ENCODE measurements at places on chromosomes 11 and 22.

GRCh38 chr11:116553482-116553881 is 219.3 kb downstream of the BUD13 start:
- H3K4me3 ChIP-seq, result no peak overlapping the region
- no peaks in the 10 kb centered on the region for H3K27me3 ChIP-seq
- H3K27ac ChIP-seq, result no peak overlapping the region
- no peak for DNase-seq
- H3K36me3 ChIP-seq, result no peaks in the 10 kb centered on the region
- no peaks in the 10 kb centered on the region for H3K4me1 ChIP-seq

DNA sequence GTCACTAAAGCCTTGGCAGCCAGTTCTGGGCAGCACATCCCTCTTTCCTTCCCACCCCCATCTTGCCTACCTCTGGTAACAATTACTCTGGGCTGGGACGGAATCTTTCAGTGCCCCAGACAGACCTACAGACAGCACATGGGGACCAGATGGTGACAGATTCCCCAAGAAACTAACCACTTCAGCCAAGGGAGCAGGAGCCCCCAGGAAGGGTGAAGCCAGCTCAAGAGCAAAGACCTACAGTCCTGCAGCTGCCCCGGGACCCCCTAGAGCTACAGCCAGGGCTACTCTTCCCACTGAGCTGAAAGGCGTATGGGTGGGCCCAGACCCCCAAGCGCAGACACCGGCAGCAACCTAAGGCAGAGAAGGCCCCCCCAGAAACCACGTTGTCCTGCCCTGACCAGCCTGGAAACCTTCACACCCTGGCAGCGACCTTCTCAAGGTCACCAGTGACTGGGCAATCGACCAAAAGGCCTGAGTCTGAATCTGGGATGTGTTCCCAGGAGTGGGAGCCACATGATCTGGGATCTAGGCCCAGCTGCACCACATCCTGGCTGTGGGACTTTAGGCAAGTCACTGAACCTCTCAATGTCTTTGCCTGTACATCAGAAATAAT is 65.8 kb downstream of the LRRC32 start:
- no peaks in the 10 kb centered on the region for H3K36me3 ChIP-seq
- peak overlapping the region; percentile 61 for H3K27ac ChIP-seq
- H3K27me3 ChIP-seq, result no peaks in the 10 kb centered on the region
- H3K4me1 ChIP-seq, result peaks cover 35% of the 10 kb centered on the region

GRCh38 chr11:131561501-131561900 is 191.1 kb downstream of the NTM start:
- no peak overlapping the region for H3K27ac ChIP-seq
- H3K36me3 ChIP-seq, result no peaks in the 10 kb centered on the region
- H3K4me3 ChIP-seq, result no peak overlapping the region
- no peak for DNase-seq
- H3K27me3 ChIP-seq, result no peaks in the 10 kb centered on the region
- no peaks in the 10 kb centered on the region for H3K4me1 ChIP-seq

GRCh38 chr11:77753230-77753629 is 67.3 kb downstream of the RSF1 start:
- peaks cover 18% of the 10 kb centered on the region for H3K4me1 ChIP-seq
- H3K36me3 ChIP-seq, result no peaks in the 10 kb centered on the region
- H3K27ac ChIP-seq, result no peak overlapping the region
- no peaks in the 10 kb centered on the region for H3K27me3 ChIP-seq

DNA sequence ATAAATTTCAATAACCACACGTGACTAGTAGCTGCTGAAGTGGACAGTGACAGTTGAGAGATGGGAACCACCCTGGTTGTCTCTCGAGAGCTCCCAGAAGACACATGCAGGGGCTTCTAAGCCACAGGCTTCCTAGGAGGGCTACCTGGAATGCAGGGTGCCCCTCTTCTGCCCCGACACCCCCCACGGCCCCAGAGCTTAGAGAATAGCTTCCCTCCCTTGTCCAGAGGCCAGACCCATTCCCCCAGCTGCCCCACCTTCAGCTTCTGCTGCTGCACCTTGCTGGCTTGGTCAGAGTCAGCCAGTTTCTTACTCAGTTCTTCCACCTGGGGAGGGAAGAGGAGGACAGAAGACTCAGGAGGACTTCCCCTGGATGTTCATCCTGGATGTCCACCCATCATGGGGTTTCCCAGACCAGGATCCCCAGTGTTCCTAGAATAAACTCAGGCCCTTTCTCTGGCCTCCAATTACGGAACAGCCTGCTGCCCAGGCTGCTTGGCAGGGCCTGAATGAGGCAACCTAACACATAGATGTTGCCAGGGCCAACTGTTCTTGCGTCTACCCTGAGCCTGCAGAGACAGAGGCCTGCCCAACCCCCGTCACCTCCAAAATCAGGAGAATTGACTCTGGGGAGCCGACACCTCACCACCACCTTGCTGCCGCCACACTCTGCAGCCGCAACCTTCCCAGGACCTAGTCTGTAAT is 12.0 kb downstream of the IL18BP start:
- DNase-seq, result no peak
- no peaks in the 10 kb centered on the region for H3K27me3 ChIP-seq
- H3K27ac ChIP-seq, result peak overlapping the region; percentile 19
- no peak overlapping the region for H3K4me3 ChIP-seq

- no peak overlapping the region for H3K4me3 ChIP-seq
- H3K4me1 ChIP-seq, result no peaks in the 10 kb centered on the region
- no peak overlapping the region for H3K27ac ChIP-seq
- H3K27me3 ChIP-seq, result no peaks in the 10 kb centered on the region
- no peaks in the 10 kb centered on the region for H3K36me3 ChIP-seq
- no peak for DNase-seq
Observed at GRCh38 chr11:16982256-16982671, 31.9 kb downstream of the PLEKHA7 start.
